ENCODE measurements at places on chromosomes 1 and 21. TPM values are rescaled to one million over a fixed set of nuclear protein-coding genes. Genes with fewer than 3 reads are reported as not detected.
A peak's percentile ranks its signal among the peaks of the same experiment; 100 is the strongest.

- DNase-seq: peak; percentile 80
Measured at GRCh38 chr1:155859881-155860871, 809 bp downstream of the SYT11 start.

- DNase-seq: no peak
Measured at GRCh38 chr1:43143441-43143888, 28.6 kb downstream of the EBNA1BP2 start.

DNA sequence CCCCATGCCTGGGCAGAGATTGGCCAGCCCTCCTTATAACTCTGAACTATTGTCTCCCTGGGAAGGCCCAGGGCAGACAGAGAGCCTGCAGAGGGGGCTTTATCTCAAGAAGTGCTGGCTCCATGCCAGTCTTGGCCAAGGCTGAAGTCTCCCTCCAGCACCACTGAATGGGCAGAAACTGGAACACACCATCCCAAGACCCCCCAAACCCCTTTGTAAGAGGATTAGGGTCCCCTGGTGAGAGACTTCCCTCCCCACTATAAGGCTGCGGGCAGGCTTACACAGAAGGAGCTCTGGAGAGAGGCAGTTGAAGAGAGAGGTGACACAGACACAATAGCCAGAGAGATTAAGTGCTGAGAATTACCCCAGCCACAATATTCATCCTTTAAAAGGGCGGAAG, 97.2 kb downstream of the NAV1 start:
- no peak for DNase-seq

GRCh38 chr1:197664391-197664790, 110.9 kb downstream of the DENND1B start:
- no peak for DNase-seq

- peak; percentile 72 for DNase-seq
Measured at GRCh38 chr1:66330722-66331141, 203.2 kb upstream of the SGIP1 start.

TSNAX gene
- polyA plus RNA-seq: 122 TPM
